ENCODE measurements at places on chromosomes 6 and 20.

DNA sequence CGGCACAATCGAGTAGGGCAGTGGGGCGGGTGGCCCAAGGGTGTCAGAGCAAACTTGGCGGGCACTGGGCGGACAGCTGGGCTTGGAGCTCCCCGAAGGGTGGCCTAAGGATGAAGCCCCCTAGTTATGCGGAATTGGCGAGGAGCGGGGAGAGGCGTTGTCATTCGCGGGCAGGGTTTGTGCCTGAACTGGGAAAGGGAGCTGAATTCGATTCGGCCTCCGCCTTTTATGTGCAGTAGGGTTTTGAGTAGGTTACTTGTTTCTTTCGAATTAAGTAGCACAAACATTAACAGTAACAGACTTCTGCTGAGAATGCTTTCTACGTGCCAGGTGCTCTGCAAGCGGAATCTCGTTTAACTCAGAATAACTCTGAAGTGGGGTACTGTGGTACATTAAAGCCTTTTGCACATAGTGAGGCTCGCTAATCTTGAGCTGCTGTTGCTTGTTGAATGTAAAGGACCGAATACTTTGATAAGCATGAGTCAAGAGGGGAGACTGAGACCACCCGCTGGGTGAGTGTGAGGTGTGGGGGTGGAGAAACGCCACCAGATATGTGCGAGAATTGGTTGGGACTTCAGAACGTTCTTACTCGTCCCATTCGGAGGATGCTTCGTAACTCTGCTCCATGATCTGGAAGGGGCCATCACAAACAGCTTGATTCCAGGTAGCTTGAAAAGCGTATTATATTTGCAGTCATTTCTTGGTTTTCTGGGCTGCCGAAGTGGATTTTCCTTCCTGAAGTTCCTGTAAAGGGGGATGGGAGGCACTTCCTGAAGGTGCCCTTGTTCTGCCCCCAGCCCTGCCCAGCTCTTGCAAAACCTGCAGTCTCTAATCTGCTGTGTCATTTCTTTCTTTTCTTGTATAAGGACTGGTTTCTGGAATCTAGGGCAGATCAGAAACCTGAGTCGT lies 833 bp downstream of the RAB5IF start:
- DNase-seq = no peak

- DNase-seq = no peak
Measured at GRCh38 chr20:57480444-57481160, 44.3 kb downstream of the CTCFL start.

GRCh38 chr20:45752746-45753145 lies 30.6 kb downstream of the SPINT4 start:
- DNase-seq = no peak

GRCh38 chr6:157762636-157763035 lies 60.4 kb upstream of the SNX9 start:
- no peak for DNase-seq

- DNase-seq = no peak
Measured at GRCh38 chr6:100283285-100283684, 181.4 kb downstream of the SIM1 start.

DNA sequence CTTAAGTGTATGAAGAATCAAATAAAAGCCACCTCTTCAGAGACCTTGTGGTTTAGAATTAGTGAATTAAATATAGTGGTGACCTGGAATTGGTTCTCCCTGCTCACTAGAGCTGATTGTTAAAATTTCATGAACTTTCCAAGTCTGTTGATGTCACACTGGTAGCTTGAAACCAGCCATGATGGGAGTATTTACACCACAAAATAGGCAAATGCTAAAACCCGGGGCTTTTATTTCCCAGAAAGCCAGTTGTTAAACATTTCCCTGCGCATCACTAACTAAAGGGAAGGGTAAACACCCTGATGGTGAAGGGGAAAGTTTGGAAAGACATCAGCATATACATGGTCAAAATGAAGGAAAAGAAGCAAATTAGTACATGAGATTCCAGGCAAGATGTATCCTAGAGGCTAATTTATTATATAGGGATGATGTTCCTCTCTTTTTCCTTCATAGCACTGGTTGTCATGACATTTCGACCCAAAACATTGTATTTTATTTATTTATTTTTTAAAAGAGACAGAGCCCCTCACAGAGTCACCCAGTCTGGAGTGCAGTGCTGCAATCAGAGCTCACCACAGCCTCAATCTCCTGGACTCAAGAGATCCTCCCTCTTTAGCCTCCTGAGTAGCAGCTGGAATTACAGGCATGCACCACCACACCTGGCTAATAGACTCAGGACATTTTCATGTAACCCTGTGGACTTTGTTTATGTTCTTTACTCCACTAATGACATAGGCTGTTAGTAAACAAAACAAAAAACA lies 123.2 kb downstream of the RIN2 start:
- no peak for DNase-seq

DNA sequence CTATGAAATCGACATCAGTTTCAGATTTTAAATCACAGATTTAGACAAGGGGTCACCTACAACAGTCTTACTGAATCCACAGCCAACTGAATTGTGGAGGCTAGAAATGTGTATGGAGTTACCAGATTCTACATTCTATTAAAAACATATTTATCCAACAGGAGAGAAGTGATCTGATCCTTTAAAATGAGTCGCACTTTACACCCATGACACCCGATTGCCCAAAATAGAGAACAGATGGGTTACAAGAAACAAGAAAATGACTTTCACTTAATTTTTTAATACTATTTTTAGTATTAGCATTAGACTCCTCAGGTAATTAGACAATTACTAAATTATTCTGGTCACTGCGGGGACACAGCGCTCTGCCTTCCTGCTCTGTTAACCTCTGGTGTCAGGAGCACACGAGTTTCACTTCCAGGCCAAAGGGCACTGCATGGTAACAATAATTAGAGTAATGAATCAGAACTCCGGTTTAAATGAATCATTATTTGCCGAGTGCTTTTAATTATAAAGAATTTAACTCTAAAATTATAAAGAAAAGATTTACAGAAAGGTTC lies 108.6 kb downstream of the ATP9A start:
- DNase-seq = no peak

DNA sequence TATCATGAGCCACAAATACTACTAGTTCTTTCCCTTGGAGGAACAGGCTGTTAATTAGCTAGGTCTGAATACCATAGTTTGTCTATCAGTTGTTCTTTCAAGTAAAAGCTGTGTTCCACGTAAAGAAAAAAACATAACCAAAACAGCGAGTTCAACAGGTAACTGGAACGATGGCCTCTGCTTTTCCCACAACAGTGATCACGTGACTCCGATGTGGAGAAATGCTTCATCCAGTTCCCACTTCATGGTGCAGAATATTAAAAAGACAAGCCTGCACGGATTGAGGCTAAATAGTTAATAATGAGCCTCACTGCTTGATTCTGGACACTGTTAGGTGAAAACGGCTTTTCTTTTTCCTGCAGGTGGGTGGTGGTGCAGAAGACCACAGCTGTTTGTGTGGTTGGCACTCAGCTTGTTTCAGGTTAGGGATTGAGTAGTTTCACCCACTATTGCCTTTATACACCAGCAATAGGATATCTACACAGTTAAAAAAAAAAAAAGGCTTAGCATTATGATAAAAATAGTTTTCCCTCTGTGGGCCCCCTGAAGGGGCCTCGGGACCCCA lies 88.1 kb downstream of the DACT2 start:
- DNase-seq = no peak
